AML-193 (cell line): ENCODE measurements at places on chromosomes 11 and 22.
A peak's percentile ranks its signal among the peaks of the same experiment; 100 is the strongest.

GRCh38 chr11:37109286-37109585 lies 511.2 kb upstream of the RAG2 start:
- DNase-seq = no peak

DNA sequence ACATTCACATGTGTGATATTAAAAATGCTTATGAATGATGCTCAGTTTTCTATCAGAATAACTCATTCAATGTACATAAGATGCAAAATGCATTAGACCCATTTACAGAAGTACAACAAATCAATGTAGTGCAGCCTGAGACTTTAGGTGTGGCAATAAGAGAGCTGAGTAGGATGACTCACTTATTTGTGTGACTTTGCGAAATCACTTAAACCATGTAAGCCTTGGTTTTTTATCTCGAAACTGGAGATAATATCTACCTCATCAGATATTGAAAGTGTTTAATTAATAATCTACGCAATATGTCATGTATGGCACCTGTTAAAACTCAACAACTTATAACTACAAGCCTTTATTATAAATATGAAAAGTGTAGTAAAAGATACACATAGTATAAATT lies 105.7 kb upstream of the LUZP2 start:
- peak; percentile 0 for DNase-seq

DNA sequence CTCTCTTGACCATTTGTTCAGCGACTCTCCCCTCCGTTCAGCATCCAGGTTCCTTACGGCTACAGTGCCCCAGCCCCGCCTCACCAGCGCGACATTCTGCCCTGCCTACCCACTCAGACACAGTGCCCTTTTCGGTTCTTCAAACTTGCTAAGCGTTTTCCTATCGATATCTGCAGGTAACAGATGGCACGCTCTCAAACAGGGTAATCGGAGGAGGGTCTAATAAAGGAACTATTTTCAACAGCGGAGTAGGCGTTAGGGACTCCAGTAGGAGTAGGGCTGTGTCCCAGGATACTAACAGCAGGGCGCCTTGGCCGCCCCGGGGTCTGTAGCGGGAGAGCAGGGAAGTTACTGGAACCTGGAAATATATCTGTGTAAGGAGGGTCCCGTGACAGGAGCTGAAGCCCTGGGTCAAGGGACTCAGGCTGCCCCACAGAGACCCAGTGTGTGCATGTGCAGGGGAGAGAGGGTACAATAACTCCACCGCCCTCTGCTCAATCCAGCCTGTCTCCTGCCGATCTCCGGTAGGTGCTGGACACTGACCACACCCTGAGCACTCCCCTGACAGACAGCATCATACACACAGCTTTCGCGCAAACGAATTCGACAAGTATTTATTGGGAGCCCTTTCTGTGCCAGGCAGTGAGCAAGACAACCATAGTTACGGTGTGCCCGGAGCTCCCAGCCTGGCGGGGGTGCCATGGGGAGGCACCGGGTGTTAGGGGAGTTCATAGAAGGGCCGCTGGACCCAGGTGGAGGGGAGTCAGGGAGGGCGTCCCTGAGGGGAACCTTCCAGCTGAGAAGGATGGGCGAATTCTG lies 2.1 kb downstream of the KLHL35 start:
- no peak for DNase-seq

DNA sequence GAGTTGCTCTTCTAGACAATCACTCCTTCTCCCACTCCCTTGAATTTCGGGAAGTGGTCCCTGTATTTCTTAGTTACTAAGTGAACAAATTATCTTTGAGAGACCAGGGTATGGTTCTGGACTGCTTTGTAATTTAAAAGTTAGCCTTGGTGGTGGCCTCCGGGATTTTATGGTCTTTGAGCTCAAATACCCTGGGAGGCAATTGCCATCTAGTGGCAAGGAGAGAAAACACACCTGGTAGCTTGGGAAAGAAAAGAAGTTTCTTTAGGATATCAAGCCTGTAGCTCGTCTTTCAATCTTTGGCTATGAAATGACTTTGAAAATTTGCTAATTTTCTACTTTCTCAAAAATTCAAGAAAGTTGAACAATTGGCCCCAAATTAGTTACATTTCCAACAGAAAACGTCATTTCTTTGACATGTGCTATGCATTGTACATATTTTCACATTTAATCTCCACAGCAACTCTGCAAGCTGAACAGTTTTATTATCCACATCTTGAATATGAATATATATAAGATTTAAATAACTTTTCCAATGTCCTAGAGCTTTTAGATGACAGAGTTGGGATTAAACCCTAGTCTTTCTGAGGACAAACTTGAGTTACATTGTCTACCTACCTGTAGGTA lies 39.1 kb downstream of the MMP27 start:
- peak; percentile 70 for DNase-seq

DNA sequence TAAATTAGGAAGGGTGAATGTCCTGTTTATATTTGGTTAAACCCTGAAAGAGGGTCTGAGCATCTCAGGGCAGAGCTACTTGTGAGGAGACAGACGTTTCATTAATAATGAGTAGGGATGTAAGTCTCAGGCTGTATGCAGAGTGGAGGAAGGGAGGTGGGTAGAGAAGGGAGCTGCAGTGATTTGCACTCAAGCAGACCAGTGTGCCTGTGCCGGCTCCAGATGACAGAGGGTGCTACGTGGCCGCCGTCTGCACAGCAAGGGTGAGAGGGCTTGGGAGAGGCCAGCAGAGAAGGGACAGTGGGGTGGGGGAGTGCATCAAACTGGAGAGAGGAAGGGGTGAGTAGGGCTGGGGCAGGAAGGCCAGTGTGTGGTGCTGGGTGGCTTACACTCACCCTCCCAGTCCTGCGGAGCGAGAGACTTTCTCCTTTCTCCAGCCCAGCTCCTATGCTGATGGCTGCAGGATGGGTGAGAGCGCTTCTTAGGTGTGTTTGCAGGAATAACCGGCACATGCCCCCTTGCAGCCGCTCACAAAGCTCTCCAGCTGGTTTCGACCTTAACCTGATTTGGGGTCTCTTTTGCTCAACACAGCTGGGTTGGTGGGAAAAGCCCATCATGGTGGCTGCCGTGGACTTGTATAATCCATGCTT lies 130.6 kb downstream of the ST3GAL4 start:
- DNase-seq = no peak

GRCh38 chr11:44568658-44569473 lies 3.4 kb downstream of the CD82 start:
- DNase-seq = peak; percentile 90

DNA sequence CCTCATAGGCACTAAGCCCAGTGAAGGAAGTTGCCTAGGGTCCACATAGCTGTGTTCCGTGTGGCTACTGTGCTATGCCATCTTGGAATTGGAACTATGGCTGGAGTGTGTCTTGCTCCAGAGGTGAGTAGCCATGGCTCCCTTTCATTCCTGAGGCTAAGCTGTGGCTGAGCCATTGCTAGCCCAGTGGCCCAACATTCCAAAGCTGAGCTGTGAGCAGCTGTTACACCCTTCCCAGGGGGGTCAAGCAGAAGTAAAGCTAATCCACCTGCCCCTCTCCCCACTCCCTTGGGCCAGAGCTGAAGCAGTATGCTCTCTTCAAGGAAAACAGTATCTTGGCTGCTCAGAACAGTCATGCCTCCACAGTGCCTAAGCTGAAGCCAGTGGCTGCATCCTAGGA lies 51.1 kb downstream of the USP35 start:
- no peak for DNase-seq

GRCh38 chr11:72297828-72298227 lies 53.9 kb upstream of the PHOX2A start:
- no peak for DNase-seq

GRCh38 chr11:118838905-118839553 lies 44.7 kb upstream of the CXCR5 start:
- peak; percentile 10 for DNase-seq

- no peak for DNase-seq
Observed at GRCh38 chr22:39132871-39133524, 19.5 kb downstream of the CBX7 start.

DNA sequence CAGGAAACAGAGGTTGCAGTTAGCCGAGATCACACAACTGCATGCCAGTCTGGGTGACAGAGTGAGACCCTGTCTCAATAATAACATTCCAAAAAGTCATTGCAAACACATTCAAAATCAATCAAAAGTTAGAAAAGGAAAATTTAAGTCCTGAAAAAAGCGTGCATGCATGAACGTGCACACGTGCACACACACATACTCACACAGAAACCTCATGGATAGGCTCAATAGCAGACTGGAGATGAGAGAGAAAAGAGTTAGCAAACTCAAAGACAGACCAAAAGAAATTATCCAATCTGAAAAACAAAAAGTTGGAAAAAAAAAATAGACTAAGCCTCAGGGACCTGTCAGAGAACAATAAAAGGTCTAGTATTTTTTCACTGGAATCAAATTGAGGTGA lies 1005.6 kb downstream of the TBC1D22A start:
- DNase-seq = no peak

DNA sequence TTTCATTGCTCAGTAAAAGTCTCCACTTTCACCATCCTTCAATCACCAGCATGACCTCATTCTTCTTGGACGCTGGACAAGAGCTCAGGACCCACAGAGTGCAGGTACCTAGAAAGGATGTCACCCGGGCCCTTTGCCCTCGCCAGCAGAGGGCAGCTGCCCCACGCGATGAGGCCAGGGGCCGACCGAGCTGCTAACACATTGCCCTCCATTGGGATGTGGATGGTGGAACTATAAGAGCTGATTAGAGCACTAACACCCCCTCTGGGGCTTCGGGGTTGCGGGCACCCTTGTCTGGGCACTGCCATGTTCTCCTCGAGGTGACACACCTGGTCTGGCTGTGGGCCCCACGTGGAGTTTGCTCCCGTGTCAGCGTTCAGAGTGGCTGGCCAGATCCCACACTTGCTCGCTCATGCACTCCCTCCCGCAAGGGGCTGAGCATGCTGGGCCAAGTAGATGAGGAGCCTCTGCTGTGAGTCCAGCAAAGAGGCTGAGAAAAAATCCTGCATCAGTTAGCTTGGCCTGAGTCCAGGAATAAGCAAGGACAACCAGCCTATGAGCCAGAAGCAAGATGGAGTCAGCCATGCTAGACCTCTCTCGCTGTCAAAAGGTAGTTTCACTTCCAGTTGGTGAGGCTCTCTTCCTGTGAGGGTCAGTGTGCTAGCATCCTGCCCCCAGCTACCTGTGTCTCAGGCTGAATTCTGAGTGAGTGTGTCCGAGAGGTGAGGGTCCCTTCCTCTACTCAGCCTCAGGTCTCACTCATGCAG lies 9.8 kb downstream of the KRTAP5-6 start:
- DNase-seq = peak; percentile 19

- peak; percentile 84 for DNase-seq
Observed at GRCh38 chr11:36356201-36356600, 60.1 kb downstream of the PRR5L start.

DNA sequence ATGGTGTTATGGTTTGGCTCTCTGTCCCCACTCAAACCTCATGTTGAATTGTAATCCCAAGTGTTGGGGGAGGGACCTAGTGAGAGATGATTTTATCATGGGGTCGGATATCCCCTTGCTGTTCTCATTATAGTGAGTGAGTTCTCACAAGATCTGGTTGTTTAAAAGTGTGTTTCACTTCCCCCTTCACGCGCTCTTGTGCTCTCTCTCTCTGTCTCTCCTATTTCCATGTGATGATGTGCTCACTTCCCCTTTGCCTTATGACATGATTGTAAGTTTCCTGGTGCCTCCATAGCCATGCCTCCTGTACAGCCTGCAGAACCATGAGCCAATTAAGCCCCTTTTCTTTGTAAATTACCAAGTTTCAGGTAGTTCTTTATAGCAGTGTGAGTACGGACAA lies 765.1 kb downstream of the KCNA4 start:
- DNase-seq = no peak

- DNase-seq = no peak
Observed at GRCh38 chr11:528166-528814, 7.1 kb downstream of the HRAS start.

- DNase-seq = no peak
Observed at GRCh38 chr11:71936825-71937224, 8.0 kb downstream of the RNF121 start.

GRCh38 chr11:3838504-3838903 lies 2.3 kb downstream of the RHOG start:
- DNase-seq = peak; percentile 34

DNA sequence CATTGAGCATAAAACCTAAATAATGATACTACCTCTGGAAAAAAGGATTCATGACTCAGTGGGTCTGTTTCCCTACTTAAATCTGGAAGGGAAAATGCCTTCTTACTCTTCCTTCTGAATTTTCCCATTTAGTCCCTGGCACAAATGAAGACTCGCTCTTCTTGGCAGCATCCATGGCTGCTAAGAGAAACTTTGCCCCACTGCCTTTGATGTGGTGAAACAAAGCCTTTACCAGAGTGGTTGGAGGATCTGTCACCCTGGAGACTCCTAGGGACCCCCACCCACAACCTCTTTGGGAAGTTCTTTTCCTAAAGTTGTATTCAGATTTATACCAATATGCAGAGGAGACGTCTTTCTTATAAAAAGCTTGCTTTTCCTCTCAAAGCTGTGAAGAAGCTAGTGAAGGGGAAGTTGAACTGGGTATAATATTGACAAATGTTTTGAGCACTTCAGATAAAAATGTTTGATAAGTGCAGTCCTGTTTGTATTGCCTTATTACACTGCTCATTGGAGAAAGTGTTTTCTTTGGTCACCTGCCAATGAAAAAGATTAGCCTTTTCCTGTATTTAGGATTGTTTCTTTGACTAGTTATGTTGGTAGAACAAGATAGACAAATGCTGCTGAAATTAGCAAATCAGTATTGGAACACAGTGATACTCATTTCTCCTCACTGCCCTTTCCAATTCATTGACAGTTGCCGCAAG lies 77.3 kb downstream of the ARFGAP2 start:
- DNase-seq = no peak

DNA sequence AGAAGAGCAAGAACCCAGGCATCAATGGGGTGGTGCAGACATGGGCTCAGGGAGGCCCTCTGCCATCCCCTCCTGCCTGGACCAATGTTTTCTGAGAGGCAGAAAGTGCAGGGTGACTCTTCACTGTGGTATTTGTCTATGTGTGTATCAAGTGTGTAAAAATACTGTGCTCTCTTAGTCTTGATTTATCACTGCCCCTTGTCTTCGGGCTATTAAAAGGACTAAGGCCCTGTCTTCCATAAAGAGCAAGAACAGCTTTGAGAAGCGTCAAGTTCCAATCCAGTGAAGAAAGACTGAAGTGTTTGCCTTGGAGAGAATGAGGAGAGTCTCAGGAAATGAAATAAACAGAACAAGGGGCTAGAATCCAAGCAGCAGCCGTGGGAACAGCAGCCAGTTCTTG lies 14.4 kb downstream of the PRSS23 start:
- no peak for DNase-seq

- no peak for DNase-seq
Observed at GRCh38 chr11:86984701-86985100, 29.5 kb upstream of the FZD4 start.

DNA sequence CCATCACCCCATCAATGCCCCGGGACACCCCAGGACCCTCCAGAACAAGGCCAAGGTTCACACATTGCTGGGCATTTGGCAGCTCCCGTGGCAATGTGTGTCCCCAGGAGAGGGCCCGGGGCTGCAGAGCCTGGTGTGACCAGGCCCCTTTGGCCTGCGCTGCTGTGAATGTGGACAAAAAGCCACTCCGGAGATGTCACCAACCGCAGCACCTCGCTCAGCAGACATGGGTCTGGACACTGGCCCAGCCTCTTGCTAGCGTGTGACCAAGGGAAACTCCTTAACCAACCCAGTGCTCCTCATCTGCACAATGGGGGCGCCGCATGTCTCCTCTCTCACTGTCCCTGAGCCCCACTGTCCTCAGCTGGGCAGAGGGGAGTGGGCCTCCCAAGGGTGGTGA lies 8.0 kb upstream of the CHADL start:
- DNase-seq = no peak

- DNase-seq = no peak
Observed at GRCh38 chr11:17548444-17548843, 1.4 kb downstream of the OTOG start.

GRCh38 chr11:94043241-94043640 lies 22.1 kb downstream of the HEPHL1 start:
- no peak for DNase-seq
